GM12878 (cell line): ENCODE measurements at places on chromosomes 7 and 10. TPM values are rescaled to one million over a fixed set of nuclear protein-coding genes. Genes with fewer than 3 reads are reported as not detected.

The SEMA4G gene
- 0.25 and 0.63 TPM in 2 replicates for polyA plus RNA-seq

The PLEKHS1 gene
- not detected in 2 replicates for polyA plus RNA-seq

The LRRD1 gene
- polyA plus RNA-seq, result not detected in 2 replicates

The LSM5 gene
- 445 and 449 TPM in 2 replicates for polyA plus RNA-seq

The NACAD gene
- polyA plus RNA-seq, result not detected in 2 replicates

The PIK3CG gene
- polyA plus RNA-seq, result 2.3 and 2.5 TPM in 2 replicates

The CAV1 gene
- 3.3 and 3.8 TPM in 2 replicates for polyA plus RNA-seq

The CALCR gene
- polyA plus RNA-seq, result not detected in 2 replicates

The GPR141 gene
- 0.56 and 0.80 TPM in 2 replicates for polyA plus RNA-seq

The PNLIPRP1 gene
- not detected in 2 replicates for polyA plus RNA-seq

The ALOX5 gene
- polyA plus RNA-seq, result 31.1 and 31.6 TPM in 2 replicates

The AP5Z1 gene
- polyA plus RNA-seq, result 24.9 and 33.8 TPM in 2 replicates

The TLX1 gene
- not detected in 2 replicates for polyA plus RNA-seq

The ASAH2B gene
- polyA plus RNA-seq, result 2.6 and 3.1 TPM in 2 replicates

The LIPJ gene
- polyA plus RNA-seq, result not detected in 2 replicates
